Hypothalamus (tissue), 51 donors: ENCODE measurements at places on chromosomes 1 and 21.

GRCh38 chr1:156150333-156151011 lies 2.9 kb upstream of the SEMA4A start:
- DNase-seq = no peak

DNA sequence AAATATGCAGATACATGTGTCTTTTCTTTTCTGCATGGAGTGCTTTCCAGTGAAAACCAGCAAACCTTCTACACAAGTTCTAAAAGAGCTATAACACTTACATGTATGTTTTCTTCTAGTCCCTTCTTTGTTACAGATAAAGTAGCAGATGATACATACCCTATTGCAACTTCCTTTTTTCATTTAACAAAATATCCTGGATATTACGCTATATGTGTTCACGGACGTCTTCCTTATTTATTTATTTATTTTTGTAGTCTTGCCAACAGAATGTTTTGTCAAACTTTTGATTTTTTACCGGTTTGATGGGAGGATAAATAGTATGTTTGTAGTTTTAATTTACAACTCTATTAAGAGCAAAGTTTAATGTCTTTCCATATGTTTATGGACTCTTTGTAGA lies 5.2 kb upstream of the GALNT2 start:
- DNase-seq = no peak

DNA sequence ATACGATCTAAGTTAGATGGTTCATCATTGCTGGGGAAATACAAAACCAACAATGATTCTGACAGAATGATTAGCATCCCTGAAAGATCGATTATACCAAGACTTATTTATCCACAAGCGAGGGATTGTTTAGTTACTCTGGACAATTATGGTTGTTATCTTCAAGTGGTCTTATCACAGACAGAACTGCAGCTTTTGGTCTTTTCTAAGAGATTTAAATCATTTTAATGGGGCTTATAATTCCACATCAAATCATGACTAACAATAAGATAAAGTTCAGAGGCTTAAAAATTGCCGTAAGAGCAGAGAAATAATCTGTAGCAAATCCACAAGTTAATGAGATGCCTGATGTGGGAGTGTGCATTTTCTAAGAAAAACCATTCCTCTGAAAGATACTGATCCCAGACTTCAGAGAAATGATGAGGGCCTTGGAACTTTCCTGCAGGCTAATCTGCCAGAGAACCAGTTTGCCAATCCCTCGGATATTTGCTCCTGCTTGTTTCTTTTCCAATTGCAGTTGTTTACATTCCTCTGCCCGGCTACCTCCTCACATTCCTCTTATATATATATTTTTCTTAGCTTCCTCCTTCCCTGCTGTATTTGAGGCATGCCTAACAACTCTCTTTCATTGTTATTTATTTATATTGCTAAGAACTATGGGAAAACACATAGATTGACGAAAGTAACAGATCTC lies 134.8 kb downstream of the BACH1 start:
- DNase-seq = no peak

DNA sequence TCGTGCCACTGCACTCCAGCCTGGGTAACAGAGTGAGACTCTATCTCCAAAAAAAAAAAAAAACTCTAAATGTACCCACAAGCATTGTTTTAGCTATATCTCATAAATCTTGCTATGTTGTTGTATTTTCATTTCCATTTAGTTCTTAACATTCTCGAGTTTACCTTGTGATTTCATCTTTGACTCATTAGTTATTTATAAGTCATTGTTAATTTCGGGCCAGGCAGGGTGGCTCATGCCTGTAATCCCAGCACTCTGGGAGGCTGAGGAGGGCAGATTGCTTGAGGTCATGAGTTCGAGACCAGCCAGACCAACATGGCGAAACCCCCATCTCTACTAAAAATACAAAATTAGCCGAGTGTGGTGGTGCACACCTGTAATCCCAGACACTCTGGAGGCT lies 11.7 kb downstream of the HES2 start:
- DNase-seq = no peak

GRCh38 chr1:219794085-219794743 lies 134.1 kb downstream of the SLC30A10 start:
- no peak for DNase-seq

GRCh38 chr1:221638595-221638994 lies 103.3 kb downstream of the DUSP10 start:
- DNase-seq = no peak
